ENCODE measurements at places on chromosomes 3 and 15.

DNA sequence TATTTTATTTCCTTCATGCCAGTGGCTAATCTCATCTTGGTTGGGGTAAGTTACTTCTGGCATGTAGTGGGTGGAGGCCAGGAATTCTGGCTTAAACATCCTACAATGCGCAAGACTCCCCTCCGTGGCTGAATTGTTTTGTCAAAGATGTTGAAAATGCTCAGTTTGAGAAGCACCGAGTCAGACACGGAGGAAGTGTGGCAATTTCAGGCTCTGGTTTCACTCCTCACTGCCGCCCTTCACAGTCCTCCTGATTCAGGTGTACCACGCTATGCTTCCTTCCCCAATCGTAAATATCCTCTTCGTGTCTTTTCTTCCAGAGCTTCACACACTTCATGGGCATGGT is 150.7 kb downstream of the OPA1 start:
- DNase-seq: no peak

DNA sequence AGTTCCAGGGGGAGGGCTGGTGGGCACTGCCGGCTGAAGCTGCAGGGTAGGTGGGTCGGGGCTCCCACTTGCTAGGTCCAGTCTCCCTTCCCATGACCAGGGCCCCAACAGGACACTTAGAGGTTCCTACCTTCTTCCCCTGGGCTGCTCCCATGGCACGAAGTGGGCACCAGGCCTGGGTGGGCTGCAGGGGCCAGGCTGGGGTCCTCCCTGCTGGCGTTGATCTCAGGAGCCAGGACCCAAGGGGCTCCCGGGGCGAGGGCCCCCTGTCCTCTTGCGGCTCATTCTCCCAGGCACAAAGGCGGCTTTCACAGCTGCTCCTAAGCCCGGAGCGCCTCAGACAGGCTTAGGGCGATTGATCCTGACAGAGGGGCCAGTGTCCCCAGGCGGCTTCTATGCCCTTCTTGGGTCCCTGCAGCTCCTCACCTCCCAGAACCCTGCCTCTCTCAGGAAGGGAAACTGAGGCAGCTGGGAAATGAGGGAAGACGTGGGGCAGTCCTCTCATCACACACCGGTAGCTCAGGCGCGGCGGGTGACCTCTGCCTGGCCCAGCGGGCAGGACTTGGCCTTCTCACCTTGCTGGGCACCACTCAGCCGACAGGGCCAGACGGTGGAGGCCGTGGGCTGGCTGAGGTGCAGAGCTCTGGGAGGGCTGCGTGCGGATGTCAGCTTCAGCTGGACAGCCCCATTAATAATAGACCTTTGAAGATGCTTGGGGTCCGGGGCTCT is 39.6 kb downstream of the FAM3D start:
- DNase-seq: no peak

DNA sequence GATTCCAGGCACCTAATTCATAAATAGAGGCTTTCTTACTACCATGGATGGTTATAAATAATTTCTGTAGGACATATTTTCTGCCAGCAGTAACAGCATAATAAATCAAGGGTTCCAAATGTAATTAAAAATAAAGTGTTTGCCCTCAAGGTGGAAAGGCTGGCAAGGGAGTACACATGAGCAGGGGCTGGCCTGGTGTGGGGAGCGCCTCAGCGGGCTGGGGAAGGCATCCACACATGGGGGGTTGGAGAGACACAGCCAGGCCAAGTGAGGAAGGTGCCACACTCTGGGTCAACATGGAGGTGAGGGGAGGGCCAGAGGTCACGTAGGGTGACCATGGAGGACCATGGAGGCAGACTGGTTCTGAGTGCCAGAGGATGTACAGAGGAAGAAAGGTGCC is 65.8 kb upstream of the OCA2 start:
- DNase-seq: no peak

GRCh38 chr3:126441256-126441880 is 34.3 kb downstream of the ZXDC start:
- no peak for DNase-seq

- no peak for DNase-seq
Measured at GRCh38 chr3:55069950-55070349, 142.1 kb upstream of the LRTM1 start.

- DNase-seq: no peak
Measured at GRCh38 chr15:53987480-53987879, 9.2 kb downstream of the UNC13C start.

- no peak for DNase-seq
Measured at GRCh38 chr15:68471541-68471940, 39.6 kb upstream of the ITGA11 start.

DNA sequence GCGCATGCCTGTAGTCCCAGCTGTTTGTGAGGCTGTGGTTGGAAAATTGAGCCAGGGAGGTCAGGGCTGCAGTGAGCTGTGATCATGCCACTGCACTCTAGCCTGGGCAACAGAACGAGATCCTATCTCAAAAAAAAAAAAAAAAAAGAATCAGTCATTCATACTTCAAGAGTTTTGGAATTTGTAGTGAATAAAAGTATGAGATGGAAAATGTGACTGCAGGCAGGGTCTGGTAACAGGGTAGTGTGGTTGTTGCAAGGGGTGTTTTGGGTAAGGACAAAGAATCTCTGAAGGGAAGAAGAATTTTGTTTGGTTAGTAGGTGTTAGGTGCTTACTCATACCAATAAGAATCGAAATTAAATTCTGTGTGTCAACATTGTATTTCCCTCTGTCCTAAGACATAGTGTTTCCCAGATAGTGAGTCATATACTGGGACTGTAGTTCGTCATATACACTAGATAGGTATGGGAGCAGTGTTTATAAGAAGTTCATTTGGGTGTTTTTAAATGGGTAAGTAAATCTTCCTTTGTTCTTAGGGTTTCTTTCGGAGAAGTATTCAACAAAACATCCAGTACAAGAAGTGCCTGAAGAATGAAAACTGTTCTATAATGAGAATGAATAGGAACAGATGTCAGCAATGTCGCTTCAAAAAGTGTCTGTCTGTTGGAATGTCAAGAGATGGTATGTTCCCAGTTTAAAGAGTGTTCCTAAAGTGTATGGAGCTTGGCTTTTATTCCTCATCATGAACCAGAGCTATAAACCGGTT is 14.2 kb downstream of the NR1D2 start:
- DNase-seq: no peak

DNA sequence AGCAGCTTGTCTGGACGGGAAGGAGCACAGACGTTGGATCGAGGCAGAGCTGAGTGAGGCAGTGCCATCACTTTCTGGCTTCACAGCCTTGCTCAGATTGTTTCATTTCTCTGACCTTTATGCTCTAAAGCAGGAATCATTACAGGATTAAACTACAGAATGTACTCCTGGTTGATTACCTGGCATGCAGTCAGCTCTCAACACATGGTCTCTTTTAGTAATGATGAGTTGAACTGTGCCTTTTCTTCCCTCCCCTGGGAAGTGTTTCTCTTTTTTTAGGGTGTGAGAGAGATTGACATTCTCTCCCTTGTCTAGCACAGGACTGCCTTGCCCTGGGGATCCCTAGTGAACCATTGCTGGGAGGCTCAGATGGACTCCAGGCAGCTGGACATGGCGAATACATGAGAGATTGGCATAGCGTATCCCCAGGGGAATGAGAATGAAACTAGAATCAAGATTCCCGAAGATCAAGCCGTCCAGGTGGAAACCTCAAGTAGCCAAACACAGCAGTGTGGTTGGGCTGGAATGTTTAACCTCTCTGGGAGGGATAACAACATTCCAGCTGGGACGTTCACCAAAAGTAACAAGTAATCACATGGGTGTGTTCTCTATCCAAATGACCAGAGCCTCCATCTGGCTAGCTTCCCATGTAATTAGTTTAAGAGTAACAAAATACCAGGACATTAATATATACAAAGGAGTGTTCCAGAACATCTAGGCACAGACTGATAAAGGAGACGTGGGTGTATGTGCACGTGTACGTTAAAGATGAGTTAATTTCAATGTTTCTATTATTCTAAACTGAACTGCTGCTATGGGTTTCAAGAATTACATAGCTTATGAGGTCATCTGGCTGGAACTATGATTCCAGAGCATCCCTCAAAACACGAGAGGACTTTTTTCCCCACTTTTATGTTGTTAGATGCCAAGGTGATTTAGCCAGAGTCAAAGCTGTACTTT is 118.6 kb upstream of the NR2E3 start:
- DNase-seq: no peak

DNA sequence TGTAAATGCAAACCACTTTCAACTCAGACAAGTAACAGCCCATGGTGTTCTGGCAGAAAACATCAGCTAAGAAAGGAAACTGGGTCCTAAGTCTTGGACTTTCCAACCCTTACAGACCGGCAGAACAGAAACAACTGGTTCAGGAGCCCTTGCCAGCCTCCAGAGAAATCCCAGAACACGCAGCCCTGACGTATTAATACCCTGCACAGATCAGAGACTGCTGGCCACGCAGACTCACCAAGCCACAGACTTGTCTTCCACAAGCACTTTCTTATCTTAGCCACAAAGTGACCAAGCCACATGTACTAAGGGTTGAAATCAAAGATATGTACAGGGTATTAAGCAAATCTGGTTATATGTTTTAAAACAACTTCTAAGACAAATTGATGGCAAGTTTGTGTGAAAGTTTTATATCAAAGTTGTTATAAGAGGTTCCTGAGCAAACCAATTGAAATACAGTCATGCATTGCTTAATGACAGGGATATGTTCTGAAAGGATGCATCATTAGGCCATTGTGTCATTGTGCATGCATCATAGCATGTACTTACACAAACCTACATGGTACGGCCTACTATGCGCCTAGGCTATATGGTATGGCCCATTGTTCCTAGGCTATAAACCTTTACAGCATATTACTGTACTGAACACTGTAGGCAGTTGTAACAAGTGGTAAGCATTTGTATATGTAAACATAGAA is 36.8 kb downstream of the BTD start:
- DNase-seq: no peak

DNA sequence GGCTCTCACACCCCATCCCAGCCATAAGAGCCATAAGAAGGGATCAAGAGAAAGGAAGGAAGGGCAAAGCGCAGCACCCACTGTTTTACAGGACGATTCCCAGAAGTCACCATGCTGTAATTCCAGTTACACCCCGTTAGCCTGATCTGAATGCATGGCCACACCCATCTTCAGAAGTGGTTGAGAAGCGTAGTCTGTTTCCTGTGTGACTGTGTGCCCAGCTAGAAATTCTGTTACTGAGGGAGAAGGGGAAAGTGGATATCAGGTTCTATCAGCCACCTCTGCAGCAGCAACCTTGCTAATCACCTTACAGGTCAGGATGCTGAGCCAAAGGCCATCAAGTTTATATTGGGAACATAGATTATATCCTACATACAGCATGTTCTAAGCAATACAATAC is 260.0 kb downstream of the ABHD5 start:
- no peak for DNase-seq

DNA sequence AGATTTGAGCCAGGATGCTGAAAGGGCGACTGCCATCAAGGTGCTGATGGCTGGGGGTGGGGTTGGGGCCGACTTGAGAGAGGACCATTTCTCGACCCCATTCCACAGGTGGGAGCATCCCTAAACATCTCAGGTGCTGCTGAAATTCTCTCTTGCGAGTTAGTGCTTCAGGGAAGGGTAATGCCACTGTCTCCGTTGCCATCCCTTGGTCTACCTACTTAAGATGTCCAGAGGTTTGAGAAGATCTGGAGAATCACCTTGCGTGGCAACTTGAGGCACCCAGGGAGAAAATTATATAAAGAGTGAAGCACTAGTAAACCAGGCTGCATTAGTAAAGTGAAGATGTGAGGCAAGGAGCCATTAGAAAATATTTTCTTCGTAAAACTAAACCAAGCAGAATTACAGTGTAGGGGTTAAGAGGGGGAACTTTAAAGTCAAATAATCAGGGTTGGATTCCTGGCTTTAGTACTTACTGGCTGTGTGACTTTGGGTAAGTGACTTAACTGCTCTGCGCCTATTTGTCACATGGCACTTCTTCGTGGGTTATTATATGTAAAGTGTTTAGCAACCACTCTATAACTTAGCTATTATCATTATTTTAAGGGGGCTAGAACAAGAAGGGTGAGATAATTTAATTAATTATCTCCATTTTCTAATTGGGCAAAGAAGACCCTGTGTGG is 662 bp upstream of the RFTN1 start:
- no peak for DNase-seq

GRCh38 chr3:73141525-73141924 is 80.1 kb downstream of the EBLN2 start:
- DNase-seq: no peak

DNA sequence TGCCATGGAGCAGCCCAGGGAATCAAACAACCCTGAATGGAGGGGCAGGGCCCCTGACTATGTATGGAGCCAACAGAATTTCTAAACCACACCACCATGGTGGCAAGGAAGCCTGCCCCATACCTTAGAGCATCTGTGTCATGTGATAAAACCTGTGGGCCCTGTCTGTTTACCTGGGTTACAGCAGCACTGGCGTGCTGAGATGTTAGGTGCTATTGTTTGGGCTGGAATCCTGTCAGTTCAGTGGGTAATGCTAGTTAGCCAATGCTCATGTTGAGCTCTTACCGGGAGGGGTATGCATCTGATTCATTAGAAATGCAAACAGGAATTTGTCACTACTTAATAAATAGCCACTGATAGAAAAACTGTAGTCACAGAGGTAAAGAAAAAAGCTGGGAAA is 63.5 kb upstream of the ETV5 start:
- DNase-seq: no peak

GRCh38 chr15:65076486-65077290 is at the start of gene KBTBD13:
TSS of gene KBTBD13 (plus strand) at chr15:65076746. CDS start at chr15:65076816, 70 bp downstream.
- no peak for DNase-seq

DNA sequence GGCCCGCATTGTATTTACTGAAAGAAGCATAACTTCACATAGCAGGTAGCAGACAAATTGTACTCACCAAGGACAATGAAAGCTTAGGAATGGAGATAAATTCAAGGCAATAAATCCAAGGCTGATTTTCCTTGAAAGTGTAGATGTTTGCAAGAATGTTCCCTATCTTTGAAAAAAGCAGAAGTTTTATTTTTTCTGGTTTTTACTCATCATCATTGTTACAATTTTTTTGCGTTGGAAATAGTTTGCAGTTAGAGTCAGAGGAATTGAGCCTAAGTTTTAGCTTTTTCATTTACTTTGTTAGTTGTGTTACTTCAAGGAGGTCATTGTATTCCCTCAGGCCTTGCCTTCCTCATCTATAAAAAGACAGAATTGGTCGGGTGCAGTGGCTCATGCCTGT is 213.9 kb upstream of the TBL1XR1 start:
- no peak for DNase-seq

DNA sequence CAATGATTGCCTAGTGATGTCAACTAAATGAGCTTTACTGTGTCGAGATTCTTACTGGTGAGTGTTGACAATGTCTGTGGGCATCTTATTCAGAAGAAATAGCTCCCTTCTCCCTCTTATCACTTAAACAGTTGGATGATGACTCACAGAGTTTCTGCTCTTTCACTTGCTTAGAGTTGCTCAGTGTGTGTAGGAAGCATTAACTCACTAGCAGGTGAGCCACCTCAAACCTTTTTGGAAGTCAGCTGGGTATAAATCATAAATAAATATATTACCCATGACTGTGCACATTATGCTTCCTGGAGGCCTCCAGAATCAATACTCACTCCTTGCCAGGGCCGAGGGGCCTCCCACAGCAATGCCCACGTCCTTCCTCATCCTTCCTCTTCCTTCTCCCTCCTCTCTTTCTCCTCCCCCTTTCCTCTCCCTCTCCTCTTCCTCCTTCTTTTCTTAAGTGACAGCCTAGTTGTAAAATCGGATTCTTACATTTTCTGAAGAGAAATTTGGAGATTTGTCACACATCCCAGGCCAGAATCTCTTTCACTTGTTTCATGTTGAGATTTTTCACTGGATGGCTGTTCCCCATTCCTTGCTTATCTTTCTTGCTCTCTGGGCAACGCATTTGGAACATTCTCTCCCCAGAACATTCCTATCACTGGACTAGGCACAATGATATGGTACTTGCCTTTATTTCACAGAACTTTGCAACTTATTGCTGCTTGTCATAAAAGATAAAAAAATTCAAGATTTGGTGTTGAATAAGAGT is 17.5 kb downstream of the SHC4 start:
- DNase-seq: no peak
